ENCODE measurements at places on chromosomes 11 and 22.
A peak's percentile ranks its signal among the peaks of the same experiment; 100 is the strongest.

DNA sequence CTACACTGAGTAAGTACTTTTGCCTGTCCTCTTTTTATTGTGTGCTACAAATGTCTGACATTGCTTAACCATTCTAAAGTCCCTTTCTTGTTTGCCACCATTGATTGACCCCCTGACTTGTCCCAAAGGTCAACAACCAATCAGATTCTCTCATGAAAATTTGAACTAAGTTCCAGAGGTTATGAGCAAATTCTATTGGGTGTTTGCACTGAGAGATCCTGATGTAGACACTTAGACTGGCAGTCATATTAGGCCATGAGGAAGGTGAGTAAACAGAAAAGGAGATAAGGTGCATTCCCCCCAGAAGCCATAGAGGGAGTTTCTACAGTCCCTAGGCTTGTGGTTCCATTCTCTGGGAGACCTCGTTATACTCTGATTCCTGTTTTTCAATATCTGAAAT, 101.3 kb upstream of the E2F8 start:
- no peak for DNase-seq

GRCh38 chr11:74282914-74283371, 28.5 kb downstream of the P4HA3 start:
- DNase-seq: no peak

GRCh38 chr11:520428-521176, 13.6 kb upstream of the RNH1 start:
- no peak for DNase-seq

GRCh38 chr22:42365111-42365865, 66.9 kb downstream of the NFAM1 start:
- DNase-seq: no peak

DNA sequence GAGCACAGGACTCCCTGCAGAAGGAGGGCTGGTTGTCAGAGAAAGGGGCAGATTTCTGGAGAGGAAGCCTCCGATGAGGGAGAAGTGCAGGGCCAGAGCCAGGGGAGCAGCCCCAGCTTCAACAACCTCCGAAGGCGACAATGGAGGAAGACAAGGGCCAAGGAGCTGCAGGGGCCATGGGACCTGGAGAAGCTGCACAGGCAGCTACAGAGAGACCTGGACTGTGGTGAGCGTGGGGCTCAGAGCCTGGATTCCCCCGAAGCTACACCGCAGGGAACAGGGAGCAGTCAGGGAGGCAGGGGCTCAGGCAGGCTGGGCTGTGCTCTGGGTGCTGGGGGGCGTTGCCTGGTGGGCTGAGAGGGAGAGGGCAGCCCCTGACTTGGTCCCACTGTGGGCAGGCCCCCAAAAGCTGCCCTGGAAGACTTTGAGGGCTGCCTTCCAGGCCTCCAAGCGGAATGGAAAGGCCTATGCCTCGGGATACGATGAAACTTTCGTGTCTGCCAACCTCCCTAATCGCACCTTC, 2.4 kb downstream of the TSGA10IP start:
- no peak for DNase-seq

GRCh38 chr11:74685905-74686304, 45.3 kb downstream of the CHRDL2 start:
- DNase-seq: no peak

- no peak for DNase-seq
Observed at GRCh38 chr11:45223496-45223895, 62.6 kb downstream of the SYT13 start.

DNA sequence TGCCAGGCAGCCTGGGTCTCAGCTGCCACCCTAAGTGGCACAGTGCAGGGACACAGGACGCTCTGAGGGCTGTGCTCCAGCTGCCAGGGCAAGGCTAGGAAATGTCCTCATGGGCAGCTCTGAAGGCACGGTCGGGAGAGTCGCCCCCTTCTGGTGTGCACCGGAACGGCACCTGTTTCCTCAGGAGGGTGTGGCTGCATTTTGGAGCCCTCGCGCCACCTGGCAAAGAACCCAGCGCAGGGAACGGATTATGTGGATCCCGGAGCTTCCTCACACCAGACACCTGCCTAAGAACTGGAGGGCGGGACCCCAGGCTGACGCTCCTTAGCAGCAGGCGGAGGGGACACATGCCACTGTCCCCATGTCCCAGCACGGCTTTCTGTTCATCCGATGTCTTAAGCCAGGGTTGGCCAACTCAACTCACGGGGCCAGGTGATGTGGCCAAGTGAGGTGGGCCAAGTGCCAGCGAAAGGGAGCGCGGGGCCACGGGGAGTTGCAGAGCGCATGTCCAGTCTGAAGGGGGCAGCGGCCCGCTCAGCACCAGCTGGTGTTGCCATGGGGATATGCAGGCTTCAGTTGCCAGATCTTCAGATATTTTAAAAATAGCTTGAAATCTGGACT, 5.1 kb upstream of the SLC22A8 start:
- no peak for DNase-seq

DNA sequence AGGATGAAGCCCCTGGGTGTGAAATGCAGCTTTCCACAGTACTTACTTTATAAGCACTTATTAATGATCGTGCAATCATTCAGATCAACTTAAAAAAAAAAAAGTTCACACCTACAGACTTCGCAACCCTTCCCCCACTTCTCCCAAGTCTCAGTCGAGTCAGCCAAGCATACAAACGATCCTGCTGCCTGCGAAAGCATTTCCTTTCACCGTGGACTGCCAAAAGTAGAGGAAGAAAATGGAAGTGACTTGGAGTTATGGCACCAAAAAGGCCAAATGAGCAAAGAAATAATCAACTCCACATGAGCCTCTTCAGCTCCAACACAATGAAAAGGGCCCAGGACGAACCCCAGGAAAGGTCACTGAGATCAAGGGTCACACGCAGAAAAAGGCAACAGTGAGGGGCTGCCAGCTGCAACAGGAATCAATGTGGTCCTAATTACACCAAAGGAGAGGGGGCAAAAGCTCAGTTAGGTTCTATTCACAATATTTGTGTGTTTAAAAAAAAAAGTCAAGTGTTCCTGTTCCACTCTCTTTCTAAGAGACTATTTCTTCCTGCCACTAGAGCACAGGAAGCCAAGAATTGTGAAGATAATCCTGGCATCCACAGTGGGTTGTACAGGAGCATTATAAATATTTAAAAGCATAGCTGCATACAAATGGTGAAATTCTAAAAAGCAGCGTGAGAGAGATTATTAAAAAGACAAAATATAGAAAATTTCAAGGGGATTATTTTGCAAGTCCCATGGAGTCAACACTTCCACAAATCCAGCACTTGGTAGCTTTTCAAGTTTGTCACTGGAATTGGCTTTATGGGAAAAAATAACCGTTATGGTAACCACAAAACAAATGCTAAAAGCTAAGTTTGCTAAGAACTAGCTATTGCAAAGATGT, 28.4 kb downstream of the CDON start:
- DNase-seq: no peak

DNA sequence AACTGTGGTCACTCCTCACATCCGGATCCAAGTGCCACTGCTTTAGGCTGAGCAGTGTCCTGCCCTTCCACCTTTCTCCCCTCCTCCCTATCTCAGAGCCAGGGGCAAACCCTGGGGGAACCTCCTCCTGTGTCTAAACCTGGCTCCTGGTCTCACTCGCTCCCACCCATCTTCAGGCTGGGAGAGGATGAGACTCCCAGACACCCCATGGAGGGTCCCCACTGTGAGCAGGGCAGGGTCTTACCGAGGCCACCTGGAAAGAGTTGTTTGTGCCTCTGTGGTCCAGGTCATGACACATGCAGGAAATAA, 93.6 kb downstream of the PDE2A start:
- DNase-seq: peak; percentile 63

DNA sequence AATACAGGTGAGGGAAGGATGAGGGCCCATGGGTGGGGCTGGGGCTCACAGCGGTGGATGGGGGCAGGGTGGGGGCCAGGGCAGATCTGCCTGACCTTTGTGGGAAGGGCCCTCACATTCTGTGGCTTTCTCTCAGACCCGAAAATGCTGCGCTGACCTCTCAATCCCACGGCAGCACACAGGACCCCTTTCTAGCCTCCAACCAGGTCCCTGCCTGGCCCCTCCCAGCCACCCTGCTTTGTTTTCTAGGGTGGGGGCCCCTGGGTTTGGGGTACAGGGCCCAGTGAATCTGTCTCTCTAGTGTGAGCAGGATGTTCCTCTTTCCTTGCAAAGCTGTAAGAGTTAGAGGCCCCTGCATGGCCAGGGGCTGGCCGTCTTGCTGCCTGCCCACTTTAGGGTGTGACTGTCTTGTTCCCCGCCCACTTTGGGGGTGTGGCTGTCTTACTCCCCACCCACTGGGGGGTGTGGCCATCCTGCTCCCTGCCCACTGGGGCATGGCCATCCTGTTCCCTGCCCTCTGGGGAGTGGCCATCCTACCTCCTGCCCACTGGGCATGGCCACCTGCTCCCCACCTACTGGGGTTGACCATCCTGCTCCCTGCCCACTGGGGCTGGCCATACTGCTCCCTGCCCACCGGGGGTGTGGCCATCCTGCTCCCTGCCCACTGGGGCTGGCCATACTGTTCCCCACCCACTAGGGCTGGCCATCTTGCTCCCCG, 11.5 kb downstream of the PARVG start:
- DNase-seq: no peak

DNA sequence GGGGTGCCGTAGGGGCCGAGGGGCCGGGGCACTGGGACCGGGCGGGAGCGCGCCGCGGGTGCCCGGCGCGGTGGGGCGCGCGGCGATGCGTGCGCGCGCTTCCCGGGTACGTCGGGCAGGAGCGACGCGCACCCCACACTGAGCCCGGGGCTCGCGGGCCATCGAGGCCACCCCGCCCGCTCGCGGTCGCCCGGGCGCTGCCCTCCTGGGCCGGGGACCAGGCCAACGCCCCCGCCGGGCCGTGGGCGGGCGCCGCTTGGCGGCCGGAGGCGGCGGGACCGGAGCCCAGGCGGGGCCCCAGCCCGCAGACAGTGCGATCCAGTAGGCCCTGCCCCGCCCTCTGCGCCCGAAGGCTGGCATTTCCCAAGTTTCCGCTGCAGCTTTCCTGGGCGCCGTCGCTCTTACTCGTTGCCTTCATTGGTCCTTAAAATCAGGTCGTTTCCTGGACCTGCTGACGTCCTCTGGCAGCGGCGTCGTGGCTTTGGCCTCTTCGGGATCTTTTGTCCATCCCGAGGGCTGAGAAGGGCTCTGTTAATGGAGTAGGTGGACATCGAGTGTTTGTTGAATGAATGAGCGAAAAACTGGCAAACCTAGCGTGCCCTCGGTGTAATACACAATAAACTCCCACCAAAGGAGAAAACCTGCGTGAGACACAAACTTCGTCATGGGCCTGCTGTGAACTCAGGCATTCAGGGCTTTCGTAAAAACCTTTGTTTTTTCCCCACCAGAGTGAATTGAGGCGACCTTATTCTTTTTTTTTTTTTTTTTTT, 638 bp downstream of the PARVA start:
- peak; percentile 90 for DNase-seq

DNA sequence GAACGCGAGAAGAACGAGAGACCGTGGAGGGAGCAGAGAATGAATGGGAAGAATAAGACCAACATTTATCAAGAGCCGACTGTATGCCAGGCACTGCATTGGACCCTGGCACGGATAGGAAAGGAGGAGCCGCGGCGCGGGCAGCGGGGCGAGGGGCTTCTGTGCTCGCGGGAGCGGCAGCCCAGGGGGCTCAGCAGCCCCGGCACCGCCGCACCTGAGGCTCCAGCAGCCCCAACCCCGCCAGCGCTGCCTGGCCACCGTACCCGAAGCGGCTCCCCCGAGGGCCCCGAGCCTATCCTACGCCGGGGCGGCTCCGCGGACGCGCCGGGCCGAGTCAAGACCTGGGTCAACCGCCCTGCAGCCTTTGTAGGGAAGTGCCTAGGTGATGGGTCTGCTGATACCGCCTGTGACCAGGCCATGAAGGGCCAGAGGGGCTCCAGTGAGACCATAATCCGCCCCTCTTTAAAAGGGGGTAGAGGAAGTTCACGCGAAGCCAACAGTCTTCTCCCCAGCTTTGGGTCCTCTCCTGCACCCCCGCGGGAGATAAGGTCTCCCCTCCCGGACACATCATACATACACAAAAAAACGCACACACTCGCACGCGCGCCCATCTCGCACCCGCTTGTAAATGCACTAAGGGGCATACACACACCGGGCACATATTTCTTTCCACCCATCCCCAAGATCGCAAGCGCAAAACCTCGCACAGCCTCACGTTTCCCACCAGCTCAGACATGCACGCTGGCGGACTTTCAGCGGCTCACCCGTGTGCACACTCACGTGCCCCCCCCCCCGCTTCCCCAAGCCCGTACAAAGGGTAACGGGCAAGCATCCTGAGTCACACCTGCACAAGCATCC, 935 bp upstream of the RTN4RL2 start:
- no peak for DNase-seq

- DNase-seq: no peak
Observed at GRCh38 chr11:95098826-95099225, 9.2 kb downstream of the ENDOD1 start.

- DNase-seq: no peak
Observed at GRCh38 chr11:19241260-19242178, 774 bp upstream of the E2F8 start.

DNA sequence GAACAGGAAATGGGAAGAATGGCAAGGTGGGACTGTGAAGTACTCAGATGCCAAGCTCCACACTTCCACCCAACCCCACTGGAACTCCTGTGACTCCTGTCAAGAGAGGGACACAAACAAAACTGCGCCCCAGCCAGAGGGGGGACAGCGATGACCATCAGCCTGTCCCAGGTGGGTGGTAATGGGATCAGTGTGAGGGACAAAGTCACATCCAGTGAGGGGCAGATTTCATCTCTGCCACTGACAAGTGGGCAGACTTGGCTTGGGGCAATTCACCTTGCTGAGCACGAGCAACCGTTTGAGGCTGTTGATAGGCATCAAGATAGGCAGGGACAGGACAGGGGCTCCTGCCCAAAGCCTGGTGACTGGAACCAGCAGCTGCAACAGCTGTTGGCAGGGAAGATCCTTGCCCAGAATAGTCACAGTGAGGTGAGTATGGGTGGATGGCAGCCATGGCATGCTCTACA, 105.4 kb upstream of the PITPNB start:
- no peak for DNase-seq

- DNase-seq: no peak
Observed at GRCh38 chr22:19197997-19198865, 19.7 kb upstream of the SLC25A1 start.

- DNase-seq: no peak
Observed at GRCh38 chr22:39469681-39470450, 13.1 kb downstream of the MGAT3 start.

DNA sequence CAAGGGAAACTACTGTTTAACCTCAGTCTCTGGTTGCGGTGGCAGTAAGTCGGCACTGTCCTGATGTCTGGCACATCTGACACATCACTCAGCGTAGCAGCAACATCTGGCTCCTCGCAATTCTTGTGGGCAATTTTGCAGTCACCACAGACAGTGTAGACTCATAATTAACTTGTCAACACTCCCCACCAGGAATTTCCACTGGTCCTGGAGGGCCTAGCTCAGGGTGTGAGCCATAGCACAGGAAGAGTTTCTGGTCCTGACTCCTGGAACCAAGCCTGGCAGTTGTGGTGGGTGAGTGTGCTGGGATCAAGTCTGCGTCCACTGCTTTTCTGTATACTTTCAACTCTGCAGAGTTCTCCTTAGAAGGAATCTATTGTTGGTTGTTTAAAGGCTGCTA, 209.7 kb downstream of the SNX19 start:
- DNase-seq: no peak

- no peak for DNase-seq
Observed at GRCh38 chr11:68924073-68924925, 20.6 kb downstream of the IGHMBP2 start.
